Right hindlimb (tissue), 1 donor: ENCODE measurements at places on chromosomes 3 and 15.

DNA sequence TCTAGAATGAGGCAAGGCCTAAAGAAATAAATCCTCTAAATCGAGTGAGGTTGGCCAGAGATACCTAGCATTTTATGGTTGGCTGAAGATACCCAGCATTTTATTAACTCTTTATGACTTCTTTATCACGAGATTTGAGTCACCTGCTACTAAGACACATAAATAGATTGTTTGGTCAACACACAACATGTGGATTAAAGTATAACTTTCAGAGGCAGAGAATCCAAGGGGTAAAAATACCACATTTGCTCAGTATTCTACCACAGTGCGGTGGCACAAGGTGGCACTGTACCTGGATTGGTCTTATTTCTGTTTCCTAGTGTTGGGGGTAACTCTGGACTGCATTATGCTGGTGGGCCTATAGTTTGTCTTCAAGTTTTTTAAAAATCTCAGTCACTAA lies 27.0 kb upstream of the VILL start:
- DNase-seq, result no peak

DNA sequence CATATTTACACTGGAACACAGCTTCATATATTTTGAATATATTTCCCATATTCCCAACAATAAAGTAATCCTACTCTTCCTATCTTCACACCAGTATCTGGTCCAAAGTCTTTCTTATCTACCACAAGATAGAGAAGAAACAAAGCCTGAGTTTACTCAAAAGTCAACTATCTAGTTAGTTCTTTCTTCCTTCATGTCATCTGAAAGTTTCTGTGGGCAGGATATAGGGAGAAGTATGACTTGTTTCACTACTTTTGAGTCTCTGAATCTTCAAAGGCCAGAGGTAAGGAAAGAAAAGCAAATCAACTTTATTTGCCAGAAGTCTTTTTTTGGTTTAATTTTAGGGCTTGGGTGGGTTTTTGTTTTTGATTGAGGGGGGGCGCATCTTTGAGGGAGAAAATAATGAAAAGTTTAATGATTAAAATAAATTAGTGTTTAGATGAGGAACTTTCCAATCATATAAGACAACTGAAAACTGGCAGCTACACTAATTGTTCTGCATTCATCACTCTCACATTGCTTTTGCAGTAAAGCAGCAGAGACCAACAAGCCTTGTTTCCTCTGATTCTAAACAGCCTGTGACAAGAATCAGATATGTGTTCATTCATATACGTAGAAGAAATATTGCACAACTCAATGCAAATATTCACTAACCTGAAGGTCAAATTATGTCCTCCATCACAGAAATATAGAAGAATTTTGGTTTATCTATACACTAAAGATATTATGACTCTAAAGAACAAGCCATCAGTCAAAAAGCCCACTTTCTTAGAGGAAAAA lies 421.4 kb downstream of the SHQ1 start:
- no peak for DNase-seq

DNA sequence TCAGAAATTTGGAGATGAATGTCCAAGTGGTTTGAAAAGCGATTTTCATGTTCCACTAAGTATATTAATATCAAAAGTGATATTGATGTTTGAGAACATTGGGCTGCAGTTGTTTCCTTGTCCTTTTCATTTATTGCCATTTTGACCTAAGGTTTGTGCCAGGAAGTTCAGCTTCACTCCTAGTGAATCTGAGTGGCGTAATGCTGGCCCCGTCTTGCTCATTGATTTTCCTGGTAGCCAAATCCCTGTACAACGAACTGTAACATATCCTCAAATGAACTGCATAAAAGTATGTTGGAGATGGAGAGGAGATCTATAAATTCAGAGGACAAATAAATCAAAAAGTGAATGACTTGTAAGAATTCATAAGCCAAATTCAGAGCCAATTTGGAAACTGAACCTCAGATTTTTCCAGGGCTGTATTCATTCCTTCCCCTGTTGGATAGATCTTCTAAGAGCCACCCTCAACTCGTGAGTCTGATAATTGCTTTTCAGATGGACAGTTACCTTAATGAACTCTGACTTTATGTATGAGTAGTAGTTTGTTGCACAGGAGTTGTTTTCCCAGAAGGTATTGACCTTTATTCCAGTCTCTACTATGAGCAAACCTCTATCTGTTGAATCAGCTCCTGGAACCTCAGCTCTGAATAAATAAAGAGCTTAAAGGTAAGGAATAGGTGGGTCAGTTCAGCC lies 72.8 kb downstream of the ITPR1 start:
- DNase-seq, result no peak

- DNase-seq, result no peak
Observed at GRCh38 chr3:132773071-132773619, 50.9 kb upstream of the NPHP3 start.

DNA sequence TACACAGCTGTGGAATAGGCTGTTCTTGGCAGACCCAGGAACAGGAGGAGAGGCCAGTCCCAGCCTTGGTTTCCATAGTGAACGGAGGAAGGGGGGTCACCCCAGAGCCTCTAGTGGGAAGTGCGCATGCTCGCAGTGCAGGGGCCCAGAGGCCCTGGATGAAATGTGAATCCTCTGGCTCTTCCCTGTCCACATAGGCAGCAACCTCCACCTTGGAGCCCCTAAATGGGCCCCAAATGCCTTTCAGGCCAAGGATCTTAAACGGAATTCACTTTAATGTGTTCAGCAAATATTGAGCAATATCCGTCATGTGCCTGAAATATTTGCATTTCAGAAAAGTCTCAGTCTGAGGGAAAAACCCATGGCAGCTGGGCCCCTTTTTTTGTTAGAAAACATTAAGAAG lies 3.3 kb upstream of the NDN start:
- peak; percentile 95 for DNase-seq

- no peak for DNase-seq
Observed at GRCh38 chr3:146590521-146590920, 14.6 kb downstream of the PLSCR5 start.

DNA sequence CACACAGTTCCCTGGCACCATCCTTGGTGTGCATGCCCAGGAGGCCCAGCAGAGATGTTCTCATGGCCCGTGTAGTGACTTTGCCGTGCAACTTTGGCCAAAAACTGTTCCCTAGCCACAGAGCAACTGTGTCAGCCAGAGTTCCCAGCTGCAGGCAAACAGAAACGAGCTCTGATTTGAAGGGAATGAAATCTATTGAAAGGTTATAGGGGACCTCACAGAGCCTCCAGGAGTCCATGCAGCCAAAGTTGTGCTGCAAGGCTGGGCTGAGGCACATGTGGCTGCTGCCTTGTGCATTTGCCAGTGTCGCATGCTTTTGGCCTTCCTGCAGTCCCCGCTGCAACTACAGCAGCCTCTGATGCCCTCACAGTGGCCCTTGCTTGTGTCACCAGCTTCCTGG lies 70.5 kb downstream of the PLXNA1 start:
- DNase-seq, result peak; percentile 61
